ENCODE measurements at places on chromosomes 7 and 10.

DNA sequence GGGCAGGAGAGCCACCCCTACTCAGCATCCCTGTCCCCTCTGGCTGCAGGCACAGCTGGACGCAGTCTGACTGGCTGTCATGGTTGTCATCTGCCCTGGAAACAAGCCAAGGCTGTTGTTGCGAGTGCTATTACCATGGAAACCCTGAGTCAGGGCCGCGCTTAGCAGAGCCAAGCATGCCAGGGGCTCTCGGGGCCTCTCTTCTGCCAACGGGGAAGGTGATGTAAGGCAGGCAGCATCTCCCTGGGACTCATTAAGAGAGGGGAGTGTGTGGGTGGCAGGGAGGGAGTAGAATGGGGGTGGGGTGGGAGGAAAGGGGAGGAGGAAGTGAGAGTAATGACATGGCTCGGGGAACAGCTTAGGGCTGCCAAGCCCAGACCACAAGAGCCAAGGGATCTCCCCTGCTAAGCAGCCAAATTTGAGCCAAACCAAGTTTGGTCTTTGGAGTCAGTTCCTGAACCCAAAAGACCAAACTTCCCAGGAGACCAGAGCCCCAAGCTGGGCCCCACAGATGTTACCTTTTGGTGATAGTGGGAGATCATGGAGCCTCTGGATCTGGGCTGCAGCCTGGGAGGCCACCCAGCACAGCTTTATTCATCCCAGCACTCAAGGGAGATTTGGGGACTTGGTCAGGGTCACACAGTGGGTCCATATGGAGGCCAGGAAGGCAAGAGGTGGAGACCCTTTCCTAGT, 67.6 kb downstream of the TMEM130 start:
- DNase-seq = peak; percentile 81

GRCh38 chr10:99615426-99615825, 4.8 kb downstream of the SLC25A28 start:
- DNase-seq = no peak

DNA sequence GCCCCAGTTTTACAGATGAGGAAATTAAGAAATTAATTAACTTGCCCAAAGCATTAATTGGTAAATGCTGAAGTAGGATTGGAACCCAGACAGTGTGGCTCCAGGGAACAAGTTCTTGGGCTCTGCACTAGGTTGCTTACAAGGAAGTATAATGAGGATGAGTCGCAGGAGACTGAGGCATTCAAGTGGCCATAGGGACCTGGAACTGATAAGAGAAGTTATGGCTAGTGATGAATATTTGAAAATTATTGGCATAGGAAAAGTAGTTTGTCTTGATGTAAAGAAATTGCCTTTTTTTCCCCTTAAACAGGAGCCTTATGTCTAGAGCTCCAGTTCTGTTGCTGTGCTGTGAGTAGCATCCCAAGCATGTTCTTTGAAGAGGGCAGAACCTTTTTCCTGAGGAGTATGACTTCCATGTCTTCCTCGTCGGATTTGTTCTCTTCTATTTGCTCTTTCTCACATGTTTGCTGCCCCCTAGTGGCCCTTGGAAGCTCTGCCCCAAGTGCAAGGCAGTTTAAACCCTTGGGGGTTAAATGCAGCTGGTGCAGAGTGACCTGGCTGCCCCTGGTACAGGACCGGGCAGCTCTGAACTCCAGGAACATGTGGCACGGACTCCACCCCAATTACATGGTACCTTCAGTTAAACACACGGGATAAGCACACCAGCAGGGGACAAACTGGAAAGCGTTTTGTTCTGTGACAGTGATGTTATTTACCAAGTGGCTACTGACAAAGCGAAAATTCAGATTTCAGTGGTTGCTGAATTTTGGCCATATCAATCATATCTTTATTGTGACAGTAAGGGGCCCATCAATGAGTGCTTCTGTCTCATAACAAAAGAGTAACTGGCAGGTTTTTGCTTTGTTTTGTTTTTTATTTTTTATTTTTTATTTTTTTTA, 148.8 kb downstream of the HECW1 start:
- DNase-seq = peak; percentile 55

DNA sequence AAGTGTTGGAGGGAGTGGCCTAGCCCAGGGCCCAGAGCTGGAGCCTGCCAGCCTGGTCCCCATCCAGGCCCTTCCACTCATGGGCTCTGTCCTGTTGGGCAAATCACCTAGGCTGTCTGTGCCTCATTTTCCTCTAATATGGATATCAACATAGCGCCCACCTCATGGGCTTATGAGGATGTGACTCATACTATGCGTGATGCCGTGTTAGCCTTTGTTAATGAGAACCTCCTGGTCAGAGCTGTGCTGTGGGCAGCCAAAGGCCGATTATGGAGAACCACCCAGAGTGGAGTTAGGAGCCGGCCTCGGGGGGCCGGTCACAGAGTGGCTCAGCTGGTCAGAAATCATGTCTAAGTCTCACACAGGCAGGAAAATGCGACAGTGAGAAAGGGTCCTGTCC, 306.4 kb downstream of the PAXIP1 start:
- DNase-seq = no peak

GRCh38 chr10:86229376-86229775, 137.2 kb downstream of the GRID1 start:
- DNase-seq = no peak
